ENCODE measurements at places on chromosomes 3 and 15. TPM values are rescaled to one million over a fixed set of nuclear protein-coding genes. Genes with fewer than 3 reads are reported as not detected.

The ARNT2 gene
- 7.0 TPM for total RNA-seq

The SMCO1 gene
- not detected for total RNA-seq

The DIS3L gene
- 26.7 TPM for total RNA-seq

The MKRN3 gene
- total RNA-seq, result 1.4 TPM

The GCSAM gene
- not detected for total RNA-seq

The HTR3E gene
- total RNA-seq, result not detected

The UROC1 gene
- total RNA-seq, result not detected

The ARHGEF3 gene
- total RNA-seq, result 27.3 TPM

The CACNA2D2 gene
- total RNA-seq, result 0.09 TPM

The SLC51B gene
- 2.0 TPM for total RNA-seq

The PRTG gene
- total RNA-seq, result 2.4 TPM

The RBP2 gene
- total RNA-seq, result not detected

The ZNF621 gene
- 12.7 TPM for total RNA-seq

The HHLA2 gene
- not detected for total RNA-seq

The CHSY1 gene
- total RNA-seq, result 59.3 TPM

The BCHE gene
- total RNA-seq, result 0.28 TPM

The NPHP3 gene
- 16.8 TPM for total RNA-seq

The SLC28A2 gene
- not detected for total RNA-seq

The CHD2 gene
- total RNA-seq, result 73.9 TPM

The ARGFX gene
- total RNA-seq, result not detected

The SCN11A gene
- under 0.01 TPM for total RNA-seq

The RBPMS2 gene
- not detected for total RNA-seq

The KLHL6 gene
- under 0.01 TPM for total RNA-seq

The CPNE9 gene
- total RNA-seq, result not detected

The TIMP4 gene
- total RNA-seq, result 5.1 TPM

The STAC gene
- 3.8 TPM for total RNA-seq

The GREM1 gene
- 307 TPM for total RNA-seq

The ZNF80 gene
- not detected for total RNA-seq

The STRIT1 gene
- not detected for total RNA-seq

The PPARG gene
- total RNA-seq, result 16.2 TPM

The NEK4 gene
- total RNA-seq, result 27.8 TPM

The TNNC1 gene
- total RNA-seq, result 1.8 TPM

The DUOX1 gene
- total RNA-seq, result under 0.01 TPM

The LIPH gene
- total RNA-seq, result not detected

The ACTC1 gene
- not detected for total RNA-seq

The RASGRP1 gene
- total RNA-seq, result 0.37 TPM

The CHDH gene
- under 0.01 TPM for total RNA-seq

The FANCD2OS gene
- not detected for total RNA-seq

The CCDC13 gene
- total RNA-seq, result 1.1 TPM

The SERINC4 gene
- 0.09 TPM for total RNA-seq

The STAB1 gene
- total RNA-seq, result 0.57 TPM

The TM4SF18 gene
- total RNA-seq, result 0.92 TPM

The LRTM1 gene
- total RNA-seq, result not detected

The GOLGA8T gene
- 0.14 TPM for total RNA-seq

The KNG1 gene
- not detected for total RNA-seq

The SH3GL3 gene
- 0.18 TPM for total RNA-seq

The CYP1A1 gene
- total RNA-seq, result 0.71 TPM

The CFAP91 gene
- 0.18 TPM for total RNA-seq

The ZNF654 gene
- 12.1 TPM for total RNA-seq

The CEP152 gene
- total RNA-seq, result 8.0 TPM

The LRRC2 gene
- 6.0 TPM for total RNA-seq

The BUB1B gene
- total RNA-seq, result 2.4 TPM

The CEMIP gene
- 466 TPM for total RNA-seq

Data from smooth muscle cell of bladder (primary cell).